ENCODE measurements at places on chromosomes 2 and 18.

GRCh38 chr2:208222351-208222750 lies 32.5 kb downstream of the IDH1 start:
- DNase-seq: no peak

DNA sequence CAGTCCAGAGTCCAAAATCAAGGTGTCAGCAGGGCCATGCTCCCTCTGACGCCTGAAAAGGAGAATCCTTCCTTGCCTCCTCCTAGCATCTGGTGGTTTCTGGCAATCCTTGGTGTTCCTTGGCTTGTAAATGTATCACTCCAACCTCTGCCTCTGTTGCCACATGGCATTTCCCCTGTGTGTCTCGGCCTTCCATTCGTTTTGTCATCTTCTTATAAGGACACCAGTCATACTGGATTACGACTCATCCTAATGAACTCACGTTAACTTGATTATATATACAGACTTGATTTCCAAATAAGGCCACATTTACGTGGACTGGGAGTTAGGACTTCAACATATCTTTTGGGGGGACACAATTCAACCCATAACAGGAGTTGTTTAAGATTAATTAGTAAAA lies 15.8 kb downstream of the PMAIP1 start:
- DNase-seq: no peak

DNA sequence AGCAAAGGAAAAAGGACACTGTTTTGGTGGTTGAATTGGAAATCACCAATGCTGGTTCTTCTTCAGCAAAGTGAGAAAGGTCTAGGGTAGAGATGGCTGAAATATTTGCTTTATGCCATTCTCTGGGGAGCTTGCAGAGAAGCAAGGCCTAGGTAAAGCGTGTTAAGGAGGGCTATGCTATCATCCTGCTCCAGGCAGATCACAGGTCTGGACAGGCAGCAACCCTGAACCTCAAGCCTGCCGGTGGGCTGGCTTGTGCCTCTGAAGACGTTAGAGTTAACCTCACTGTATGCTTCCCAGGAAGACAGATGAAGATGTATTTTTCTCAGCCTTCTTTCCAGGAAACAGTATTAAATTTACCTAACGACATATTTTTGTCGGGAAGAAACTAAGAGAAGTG lies 138.5 kb upstream of the LYPD6 start:
- DNase-seq: no peak

DNA sequence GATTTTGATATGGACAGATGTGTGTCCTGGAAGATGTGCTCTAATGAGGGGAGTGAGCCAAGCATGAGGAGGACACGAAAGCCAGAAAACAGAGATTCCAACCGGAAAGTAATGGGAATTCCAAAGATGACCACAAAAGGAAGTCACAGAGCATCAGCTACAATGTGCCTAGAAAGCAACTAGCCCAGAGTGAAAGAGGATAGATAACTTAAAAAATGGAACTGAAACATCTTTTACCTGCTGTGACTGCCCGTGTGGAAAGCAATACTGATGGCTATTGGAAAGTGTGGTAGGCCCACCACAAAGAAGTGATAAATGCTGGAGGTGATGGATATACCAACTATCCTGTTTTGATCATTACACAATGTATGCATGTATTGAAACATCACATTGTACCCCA lies 21.6 kb downstream of the DNMT3A start:
- no peak for DNase-seq

DNA sequence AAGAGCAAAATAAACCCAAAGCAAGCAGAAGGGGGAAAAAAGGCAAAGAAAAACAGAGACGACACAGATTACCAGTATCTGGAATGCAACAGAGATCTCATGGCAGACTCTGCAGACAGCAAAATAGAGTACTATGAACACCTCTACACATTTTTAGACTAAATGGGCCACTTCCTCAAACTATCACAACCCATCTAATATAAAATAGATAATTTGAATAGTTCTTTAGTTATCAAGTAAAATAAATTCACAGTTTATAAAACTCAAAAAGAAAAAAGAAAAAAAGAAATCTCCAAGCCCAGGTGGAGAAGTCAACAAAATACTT lies 16.6 kb downstream of the SESTD1 start:
- DNase-seq: no peak

DNA sequence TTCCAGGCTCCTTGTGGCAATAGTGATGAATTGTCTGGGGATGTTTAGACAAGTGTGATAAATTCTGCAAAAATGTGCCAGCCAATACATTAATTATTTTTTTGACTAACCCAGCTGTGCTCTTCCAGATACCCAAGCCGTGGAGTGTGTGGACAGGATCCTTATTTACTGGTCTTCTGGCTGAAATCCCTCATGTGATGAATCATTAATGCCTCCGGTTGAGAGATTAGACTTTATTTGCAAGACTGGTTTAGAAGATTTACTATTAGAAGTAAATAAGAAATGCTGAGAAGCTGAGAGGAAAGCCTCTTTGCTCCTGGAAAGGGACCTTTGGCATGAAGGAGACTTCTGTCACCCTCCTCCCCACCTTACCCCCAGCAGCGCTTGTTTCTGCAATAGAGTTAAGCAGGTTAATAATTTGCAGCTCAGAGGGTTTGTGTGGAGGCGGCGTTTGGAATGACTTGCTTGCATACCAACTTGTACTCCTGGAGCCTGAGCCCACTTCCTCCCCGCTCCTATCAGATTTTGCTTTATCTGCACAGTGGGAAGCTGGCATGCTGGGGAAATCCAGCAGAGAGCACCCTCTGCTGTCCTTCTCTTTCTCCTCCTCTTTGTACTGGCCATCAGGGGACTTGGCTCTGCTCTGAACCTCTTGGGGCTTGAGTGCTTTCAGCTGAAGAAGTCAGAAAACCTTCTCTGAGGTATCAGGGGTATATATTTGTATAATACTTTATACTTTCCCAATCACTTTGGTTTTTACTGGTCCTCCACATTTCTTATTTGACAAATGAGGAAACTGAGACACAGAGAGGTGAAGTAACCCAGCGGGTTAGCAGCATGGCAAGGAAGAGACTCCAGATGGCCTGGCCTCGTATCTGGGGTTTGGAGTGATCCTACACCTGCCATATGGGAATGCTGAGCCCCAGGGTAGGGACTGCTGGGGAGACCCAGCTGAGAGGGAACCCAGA lies 16.3 kb downstream of the SLC3A1 start:
- DNase-seq: no peak

DNA sequence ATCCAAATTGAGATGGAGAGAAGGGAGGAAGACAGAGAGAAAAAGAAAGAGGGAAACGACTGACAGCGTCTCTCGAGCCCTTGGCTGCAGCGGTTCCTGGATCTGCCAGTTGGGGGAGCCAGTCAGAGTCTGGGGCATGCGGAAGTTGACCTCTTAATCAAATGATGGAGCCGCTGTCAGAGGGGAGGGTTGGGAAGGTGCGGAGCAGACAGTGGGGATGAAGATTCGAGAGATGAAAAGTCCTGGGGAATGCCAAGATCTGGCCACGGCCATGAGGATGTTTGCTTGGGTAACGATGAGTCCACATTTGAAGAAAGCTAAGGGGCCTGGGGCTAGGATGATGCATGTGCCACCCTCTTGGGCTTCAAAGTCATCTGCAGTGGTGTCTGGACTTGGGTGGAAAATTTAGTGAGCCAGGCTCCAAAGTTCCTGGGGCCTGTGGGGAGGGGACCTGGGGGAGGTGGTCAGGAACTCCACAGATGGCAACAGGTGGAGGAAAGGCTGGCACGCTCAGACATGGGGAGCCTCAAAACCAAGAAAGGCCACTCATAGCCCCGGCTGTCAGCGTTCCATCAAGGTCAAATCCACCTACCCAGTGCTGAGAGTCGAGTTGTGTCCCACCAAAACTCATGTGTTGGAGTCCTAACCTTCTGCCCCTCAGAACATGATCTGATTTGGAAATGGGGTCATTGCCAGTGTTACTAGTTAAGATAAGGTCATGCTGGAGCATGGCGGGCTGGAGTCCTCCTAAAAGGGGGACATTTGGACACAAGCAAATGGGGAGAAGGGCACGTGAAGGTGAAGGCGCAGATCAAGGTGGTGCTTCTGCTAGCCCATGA lies 200.1 kb downstream of the NDUFA10 start:
- DNase-seq: peak; percentile 11

DNA sequence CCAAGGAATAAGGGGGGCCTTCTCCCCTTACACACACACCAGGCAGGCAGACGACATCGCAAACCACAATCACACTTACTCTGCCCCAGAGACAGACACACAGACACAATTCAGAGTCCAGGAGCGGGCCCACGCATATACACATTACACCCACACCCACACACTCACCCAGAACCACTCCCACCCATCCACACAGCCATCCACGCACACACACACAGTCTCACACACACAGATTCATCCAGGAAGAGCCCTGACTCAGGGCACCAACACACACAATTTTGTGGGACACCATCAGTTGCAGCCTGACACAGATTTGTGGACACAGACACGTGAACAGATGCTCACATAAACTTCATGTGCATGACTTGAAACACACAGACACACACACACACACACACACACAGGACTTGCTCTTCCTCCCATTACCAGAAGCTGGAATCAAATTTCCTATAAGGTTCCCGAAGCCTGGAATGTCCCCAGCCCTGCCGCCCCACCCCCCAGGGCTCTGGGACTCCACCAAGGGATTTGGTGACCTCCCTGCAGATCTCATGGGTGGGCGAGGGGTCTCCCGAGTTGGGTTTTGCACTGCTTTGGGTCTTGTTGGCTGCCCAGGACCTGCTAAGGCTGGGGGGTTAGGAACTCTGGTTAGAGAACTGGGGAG lies 23.5 kb downstream of the TNS1 start:
- DNase-seq: no peak

DNA sequence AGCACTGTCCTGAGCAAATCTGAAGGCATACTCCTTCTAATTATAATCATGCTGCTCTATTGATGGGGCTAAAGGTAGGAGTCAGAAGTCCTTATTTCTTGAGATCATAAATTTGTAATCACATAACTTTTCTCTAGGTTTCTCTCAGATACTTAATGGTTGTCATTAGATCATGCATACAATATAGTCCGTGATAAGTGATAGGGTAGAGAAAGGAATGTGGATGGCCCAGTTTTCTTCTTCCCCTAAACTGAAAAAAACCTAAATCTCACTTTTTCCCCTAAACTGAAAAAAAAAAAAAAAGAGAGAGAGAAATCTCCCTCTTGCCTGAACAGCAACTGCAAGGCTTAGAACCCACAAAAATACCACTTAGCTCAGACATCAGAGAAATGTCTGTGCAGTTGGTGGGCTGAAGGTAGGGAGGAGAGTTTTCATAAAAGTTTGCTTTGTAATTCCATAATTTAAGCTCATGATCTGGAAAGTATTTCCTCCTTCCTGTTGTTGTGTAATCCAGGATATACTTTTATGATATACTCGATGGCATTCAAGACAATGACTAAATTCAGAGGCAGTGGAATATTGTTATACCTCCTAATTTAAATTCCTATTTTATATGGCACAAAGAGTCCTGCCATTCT lies 79.3 kb upstream of the ITPRID2 start:
- no peak for DNase-seq

- DNase-seq: no peak
These were observed 1114.0 kb upstream of the PIK3C3 start for GRCh38 chr18:40841063-40841462.

- no peak for DNase-seq
These were observed 812.6 kb upstream of the POU3F3 start for GRCh38 chr2:104041351-104041750.

GRCh38 chr2:10300997-10301940 lies 1.4 kb upstream of the HPCAL1 start:
- DNase-seq: no peak

DNA sequence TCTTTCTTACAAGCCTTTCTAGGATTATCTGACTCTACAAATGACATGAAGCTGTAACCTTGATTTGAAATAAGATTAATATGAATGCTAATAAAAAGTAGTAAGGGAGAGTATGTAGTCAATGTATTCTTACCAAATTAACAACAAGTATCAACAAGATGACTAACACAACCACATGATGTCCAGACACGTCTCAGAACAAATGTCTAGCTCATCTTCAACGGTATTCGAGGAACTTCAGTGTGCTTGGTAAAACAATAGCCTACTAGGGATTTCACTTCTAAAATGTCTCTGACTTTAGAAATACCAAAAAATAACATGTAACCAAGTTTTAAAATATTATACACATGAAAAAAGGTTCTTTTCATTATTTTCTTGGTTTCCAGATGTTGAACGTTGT lies 3.4 kb downstream of the HDLBP start:
- DNase-seq: no peak

DNA sequence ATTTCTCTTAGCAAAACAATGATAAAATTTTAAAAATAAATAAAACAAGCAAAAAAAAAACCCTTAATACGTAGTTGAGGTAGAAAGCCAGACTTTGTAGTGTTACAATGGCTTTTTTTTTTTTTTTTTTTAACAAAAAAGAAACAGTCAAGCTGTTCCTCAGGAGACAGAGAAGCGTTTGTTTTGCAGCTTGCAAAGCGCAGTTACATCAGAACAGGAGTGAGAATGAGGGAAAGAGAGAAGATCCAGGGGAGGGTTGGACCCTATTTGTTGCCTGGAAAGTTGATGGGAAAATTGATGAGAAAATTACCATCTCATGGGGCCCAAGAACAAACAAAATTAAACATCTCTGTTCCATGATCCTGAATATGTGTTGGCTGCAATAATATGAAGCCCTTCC lies 146.5 kb downstream of the NETO1 start:
- DNase-seq: no peak

DNA sequence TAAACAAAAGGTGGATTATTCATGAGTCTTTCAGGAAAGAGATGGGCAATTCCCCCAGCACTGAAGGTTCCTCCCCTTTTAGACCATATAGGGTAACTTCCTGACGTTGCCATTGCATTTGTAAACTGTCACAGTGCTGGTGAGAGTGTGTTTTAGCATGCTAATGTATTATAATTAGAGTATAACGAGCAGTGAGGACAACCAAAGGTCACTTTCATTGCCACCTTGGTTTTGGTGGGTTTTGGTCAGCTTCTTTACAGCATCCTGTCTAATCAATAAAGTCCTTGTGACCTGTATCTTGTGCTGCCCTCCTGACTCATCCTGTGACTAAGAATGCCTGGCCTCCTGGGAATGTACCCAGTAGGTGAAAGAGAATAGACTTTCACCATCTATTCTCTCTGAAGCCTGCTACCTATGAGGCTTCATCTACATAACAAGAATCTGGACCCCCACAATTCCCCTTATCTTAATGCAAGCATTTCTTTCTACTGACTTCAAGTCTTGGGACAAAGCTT lies 148.7 kb downstream of the CABLES1 start:
- no peak for DNase-seq

DNA sequence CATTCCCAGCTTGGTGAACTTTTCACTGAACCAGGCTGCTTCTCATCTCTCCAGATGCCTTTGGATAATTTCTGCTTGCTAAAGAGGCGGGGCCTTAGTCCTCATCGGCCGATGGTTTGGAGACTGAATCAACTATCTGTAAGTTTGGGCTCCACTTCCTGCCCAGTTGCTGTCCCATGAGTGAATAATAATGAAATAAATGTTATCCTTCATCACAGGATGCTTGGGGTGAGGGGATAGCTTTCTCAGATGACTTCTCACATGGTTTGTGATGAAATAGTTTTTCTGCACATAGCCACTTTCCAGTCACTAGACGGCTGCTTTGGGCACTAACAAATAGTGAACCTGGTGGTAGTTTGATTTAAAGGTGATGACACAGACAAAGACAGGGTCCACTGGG lies 376.6 kb upstream of the TRIB2 start:
- DNase-seq: no peak

All from stimulated activated CD4-positive, alpha-beta T cell treated with anti-CD3 and anti-CD28 coated beads, Interleukin-2, amount 100 ng/mL, for 24 hours (primary cell).